Stimulated activated naive CD8-positive, alpha-beta T cell treated with anti-CD3 and anti-CD28 coated beads, Interleukin-15, Interleukin-2, amounts not matched to agents 100 U/mL and 50 U/mL, for 24 hours (primary cell): ENCODE measurements at places on chromosomes 3 and 15.

DNA sequence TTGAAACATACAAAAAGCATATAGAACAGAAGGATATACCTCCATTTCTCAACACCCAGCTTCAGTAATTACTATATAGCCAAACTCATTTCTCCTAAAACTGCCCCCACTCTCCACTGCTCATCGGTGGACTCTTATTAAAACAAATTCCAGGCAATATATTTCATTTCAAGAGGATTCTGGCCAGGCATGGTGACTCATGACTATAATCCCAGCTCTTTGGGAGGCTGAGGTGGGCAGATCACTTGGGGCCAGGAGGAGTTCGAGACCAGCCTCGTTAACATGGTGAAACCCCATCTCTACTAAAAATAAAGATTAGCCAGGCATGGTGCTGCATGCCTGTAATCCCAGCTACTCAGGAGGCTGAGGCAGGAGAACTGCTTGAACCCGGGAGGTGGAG, 40.9 kb downstream of the SNX4 start:
- no peak for DNase-seq

- no peak for DNase-seq
These were observed 40.2 kb downstream of the TNFAIP8L3 start for GRCh38 chr15:51054535-51054934.

DNA sequence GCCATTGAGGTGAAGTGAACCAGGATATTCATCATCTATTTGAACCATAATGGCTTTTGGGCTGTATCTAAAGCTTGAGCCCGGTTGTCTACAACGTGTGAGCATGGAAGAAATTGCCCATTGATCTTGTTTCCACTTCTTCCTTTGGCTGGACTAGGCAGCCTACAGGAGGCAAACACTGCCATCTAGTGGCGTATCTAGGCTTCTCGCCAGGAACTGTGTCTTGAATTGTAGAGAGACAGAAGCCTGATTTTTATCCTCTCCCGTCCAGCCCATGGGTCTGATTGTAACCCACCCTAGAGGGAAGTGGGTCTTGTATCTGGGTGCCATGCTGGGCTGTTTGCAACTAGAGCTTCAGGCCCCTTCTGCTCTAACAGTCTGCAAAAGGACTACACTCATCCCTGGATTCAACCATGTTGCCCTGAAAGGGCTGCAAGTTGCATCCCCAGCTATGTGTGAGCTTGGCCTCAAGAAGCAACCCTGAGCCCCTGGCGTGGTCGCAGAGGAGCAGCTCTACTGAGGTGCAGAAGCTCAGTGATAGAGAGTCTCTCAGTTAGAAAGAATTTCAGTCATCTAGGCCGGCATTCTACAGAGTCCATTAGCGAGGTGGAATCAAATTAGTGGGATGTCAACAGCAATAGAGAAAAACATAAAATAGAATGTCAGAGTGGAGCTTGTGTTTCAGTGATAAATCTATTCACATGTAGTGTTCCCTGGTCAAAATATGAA, 170.2 kb upstream of the UMPS start:
- peak; percentile 70 for DNase-seq

DNA sequence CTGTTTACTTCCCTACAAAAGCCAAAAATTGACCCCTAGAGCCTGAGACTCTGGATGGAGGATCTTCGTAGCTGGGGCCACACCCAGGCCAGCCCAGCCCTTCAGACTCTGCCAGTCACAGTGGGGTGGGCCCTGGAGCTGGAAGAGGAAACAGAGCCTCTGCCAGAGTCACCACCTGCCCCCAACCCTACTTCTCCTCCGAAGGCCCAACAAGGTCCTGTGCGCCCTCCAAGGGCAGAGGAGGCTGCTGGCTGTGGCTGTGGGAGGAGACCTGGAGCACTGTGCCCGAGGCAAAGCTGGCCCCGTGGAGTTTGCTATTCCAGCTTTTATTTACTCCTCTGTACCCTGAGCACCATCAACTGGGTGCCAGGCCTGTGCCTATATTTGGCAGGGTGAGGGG, 19.0 kb downstream of the CISH start:
- DNase-seq: peak; percentile 54

DNA sequence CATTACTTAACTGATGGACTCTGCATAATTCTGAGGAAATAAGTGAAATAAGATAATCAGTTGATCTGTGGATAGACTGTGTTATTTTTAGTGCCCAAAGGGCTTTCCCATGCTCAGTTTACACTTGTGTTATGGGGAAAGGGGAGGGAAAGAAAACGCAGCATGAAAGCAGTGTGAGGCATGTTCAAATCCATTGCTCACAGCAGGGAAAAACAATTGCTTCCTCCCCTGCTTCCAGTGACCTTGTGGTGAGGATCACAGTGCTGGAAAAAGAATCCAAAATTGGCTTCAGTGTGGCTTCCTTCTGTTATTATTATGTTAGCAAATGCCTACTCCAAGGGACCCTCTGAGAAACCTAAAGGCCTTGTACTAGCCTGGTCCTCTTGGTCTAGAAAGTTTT, 285.1 kb upstream of the CDIN1 start:
- no peak for DNase-seq

DNA sequence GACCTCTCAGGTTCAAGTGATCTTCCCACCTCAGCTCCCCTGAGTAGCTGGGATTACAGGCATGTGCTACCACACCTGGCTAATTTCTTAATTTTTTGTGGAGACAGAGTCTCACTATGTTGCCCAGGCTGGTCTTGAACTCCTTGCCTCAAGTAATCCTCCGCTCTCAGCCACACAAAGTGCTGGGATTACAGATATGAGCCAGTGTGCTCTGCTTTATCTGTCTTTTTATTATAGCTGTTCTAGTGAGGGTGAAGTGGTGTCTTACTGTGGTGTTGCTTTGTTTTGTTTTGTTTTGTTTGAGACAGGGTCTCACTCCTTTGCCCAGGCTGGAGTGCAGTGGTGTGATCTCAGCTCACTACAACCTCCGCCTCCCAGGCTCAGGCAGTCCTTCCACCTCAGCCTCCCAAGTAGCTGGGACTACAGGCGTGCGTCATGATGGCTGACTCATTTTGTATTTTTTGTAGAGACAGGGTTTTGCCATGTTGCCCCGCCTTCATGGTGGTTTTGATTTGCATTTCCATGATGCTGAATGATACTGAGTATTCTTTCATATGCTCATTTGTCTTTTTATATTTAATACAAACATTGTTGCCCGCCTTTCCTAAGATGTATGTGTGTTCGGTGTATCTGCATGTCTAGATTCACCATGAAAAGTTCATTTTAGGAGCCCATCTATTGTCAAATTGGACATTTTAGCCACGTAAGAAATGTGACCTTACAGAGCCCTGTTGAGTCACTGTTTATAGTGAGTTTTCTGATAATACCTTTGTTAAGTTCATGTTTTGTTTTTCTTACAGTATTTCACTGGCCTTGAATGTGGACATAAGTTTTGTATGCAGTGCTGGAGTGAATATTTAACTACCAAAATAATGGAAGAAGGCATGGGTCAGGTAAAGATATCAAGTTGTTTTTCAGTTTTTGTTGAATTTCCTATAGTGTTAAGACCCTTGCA, 80.6 kb downstream of the ARIH1 start:
- peak; percentile 27 for DNase-seq

DNA sequence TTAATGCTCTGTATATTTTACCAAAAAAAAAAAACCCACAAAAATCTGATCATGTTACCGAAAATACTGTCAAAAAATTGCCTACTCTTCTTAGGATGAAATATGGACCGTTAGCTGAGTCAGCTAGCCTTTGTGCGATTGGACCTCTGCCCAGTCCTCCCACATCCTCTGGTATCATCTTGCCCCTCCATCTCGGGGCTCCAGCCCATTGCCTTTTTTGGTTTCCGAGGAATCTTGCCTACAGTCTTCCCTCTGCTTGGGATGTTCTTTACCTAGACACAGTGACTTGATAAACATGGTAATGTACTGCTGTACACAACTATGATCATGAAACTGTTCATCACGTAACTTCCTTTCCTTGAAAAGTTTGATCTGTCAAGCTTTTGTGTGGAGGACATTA, 371.4 kb downstream of the SV2B start:
- peak; percentile 22 for DNase-seq

- DNase-seq: no peak
These were observed 41.1 kb upstream of the RHO start for GRCh38 chr3:129487183-129487867.

- DNase-seq: no peak
These were observed 113.2 kb downstream of the MBNL1 start for GRCh38 chr3:152381881-152382295.
